ENCODE measurements at places on chromosomes 7 and 10. TPM values are rescaled to one million over a fixed set of nuclear protein-coding genes. Genes with fewer than 3 reads are reported as not detected.
A peak's percentile ranks its signal among the peaks of the same experiment; 100 is the strongest.

The GIMAP6 gene
- 14.6 TPM for polyA plus RNA-seq

The LIPA gene
- polyA plus RNA-seq: 57.6 TPM

The FFAR4 gene
- polyA plus RNA-seq: not detected

DNA sequence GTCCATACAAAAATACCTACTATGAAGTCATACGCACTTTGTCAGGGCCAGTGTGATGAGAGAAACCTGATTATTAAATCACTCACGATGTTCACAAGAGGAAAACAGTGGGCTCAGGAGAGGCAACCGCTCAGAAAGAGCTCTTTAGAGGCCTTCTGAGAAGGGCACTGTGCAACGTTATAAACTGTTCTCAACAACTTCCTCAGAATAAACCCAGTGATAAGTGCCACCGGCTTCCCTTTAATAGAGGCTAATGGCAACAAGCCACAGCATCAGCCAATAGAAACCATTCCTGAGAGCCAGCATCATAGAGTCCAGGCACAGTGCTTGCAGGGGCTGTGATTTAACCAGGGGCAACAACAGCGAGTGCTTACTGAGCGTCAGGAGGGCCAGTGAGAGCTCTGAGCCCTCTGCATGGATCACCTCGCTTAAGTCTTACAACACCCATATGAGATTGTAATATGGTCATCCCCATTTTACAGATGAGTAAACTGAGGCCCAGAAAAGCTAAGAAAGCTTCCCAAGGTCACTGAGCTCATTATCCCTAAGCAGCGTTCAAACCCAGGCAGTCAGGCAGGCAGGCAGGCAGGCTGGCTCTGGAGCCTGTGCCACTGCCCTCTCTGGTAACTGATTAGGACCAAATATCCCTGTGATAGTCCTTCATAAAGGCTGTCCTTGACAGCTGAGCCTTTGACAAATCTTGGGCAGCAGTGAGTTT is 30.9 kb upstream of the ATXN7L1 start:
- DNase-seq: no peak

- no peak for DNase-seq
Measured at GRCh38 chr10:43816351-43817321, 168.0 kb upstream of the ZNF32 start.

DNA sequence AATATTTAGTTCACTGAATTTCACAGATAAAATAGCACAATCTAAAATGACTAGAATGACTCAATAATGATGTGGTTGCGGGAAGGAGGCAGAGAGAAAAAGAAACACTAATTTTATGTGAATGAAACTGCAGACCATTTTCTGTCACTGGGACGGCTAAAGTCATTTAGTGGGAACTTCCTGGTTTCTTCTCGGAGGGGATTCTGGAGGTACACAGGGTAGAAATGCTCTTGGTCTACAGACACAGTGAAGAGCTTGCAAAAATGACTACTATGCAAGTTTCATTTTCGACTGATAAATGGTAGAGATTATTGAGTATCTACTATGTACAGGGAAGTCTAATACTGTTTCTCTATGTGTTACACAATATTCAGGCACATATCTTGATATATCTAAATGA is 63.5 kb upstream of the LRRN3 start:
- no peak for DNase-seq

DNA sequence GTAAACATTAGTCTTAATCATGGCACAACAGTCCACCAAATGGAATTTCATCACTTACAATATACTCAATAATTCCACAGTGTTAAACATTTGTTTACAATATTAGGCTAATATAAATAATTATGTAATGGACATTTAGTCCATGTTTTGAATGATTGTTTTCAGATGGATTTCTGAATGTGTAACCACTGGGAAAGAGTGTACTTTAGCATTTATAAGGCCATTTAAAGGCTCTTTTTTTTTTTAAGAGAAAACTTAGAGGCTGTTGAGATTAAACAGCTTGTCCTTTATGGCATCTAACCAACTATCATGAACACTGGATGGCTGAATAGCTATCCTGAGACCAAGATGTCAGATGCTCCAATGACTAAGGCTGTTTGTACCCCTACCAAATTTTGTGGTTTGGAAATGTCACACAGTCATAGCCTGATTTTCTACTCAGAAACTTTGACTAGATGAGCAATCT is 248.3 kb upstream of the GLI3 start:
- no peak for DNase-seq

DNA sequence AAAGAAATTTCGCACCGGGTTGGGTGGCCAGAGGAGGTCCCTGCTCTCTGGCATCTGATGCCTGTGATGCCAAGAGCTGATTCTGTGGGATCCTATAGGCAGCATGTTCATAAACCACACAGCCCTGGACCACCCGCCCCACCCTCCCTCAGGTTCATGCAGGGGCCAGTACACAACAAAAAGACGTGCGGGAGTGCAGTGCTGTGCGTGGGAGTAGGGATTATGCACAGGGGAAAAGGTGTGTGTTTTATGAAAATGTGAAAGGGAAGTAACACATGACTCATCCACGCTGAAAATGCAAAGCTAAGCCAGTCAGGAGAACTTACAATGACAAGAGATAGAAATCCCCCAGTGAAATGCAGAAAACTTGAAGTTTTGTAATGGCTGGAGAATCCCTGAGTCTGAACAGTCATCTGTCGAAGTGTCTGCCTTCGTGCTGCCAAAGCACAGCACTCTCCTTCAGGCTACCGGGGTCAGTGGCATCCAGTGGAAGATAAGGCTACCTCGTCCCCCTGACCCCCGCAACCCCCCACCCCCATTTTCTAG is 1.1 kb downstream of the KIAA1217 start:
- no peak for DNase-seq

GRCh38 chr7:51034521-51035264 is 252.0 kb upstream of the GRB10 start:
- DNase-seq: no peak

DNA sequence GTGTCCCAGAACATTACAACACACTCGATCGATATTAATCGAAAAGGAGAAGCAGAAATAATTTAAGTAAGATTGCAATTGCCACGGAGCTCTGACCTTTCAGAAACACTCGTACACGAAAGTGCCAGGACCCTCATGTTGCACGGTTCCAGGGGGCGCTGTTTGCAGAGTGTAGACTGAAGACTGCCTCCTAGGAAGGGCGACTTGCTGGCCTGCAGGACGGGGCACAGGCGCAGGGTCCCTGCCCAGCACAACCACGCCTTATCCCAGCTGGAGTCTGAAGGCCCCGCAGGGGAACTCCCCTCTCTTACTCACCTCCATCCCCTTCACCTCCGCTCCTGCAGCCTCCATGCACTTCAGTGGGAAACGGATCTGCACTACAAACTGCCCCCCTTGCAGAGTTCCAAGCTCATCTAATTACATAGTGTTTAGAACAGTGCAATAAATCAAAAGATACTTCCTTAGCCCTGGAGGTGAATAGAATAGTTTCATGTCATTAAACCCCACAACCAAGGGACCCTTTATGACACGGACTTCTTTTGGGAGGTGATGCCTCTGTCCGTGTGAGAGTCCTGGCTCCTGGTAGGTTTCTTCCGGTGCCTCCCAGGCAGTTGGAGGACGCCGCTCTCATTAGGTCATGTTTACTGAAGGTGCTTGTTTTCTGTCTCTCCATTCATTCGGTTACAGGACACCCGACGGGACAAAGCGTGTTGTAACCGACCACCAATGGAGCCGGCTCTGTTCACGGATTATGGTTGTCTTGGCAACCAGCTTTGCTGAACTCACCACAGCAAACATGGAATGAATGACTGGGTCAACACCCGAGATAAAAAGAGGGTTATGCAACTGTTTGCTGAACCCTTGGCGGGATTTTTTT is 262.2 kb downstream of the BAMBI start:
- DNase-seq: peak; percentile 78

DNA sequence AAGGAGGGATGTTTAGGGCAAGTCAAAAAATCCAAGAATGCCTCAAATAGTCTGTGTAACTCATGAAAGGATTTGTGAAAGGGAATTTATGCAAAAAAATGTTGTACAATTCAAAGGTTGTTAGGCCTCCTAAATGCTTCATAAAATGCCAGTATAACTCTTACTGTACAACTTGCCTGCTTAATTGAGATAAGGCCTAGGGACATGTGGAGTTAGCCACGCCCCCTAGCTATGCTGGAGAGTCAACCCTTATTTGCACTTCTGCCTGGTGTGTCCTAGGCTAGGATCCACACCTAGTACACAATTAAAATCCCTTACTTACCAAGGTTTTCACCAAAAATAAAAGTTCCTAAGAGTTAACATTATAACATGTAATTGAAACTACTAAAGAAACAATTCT is 77.2 kb downstream of the ZNF680 start:
- DNase-seq: no peak

DNA sequence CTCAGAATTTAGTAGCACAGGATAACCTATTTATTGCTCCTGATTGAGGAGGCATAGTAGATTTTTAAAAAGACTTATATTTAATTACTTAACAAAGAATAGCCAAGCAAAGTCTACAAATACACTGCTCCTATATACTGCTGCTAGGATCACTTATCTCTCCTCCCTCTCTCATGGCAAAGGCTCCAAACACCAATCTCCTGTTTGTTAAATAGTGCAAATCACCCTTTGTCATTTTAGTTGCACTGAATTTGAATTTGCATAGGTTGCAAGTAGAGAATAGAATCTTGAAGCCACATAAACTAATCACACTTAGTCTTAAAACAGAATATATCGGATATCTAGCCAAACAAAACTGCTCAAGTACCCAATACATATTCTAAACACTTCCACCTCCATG is 219.1 kb upstream of the LRRN3 start:
- no peak for DNase-seq

- no peak for DNase-seq
Measured at GRCh38 chr7:11931307-11931706, 99.3 kb upstream of the THSD7A start.

GRCh38 chr10:48603421-48604038 is 1.3 kb downstream of the ARHGAP22 start:
- DNase-seq: no peak

GRCh38 chr7:64888901-64889685 is 14.0 kb upstream of the ZNF273 start:
- DNase-seq: no peak

DNA sequence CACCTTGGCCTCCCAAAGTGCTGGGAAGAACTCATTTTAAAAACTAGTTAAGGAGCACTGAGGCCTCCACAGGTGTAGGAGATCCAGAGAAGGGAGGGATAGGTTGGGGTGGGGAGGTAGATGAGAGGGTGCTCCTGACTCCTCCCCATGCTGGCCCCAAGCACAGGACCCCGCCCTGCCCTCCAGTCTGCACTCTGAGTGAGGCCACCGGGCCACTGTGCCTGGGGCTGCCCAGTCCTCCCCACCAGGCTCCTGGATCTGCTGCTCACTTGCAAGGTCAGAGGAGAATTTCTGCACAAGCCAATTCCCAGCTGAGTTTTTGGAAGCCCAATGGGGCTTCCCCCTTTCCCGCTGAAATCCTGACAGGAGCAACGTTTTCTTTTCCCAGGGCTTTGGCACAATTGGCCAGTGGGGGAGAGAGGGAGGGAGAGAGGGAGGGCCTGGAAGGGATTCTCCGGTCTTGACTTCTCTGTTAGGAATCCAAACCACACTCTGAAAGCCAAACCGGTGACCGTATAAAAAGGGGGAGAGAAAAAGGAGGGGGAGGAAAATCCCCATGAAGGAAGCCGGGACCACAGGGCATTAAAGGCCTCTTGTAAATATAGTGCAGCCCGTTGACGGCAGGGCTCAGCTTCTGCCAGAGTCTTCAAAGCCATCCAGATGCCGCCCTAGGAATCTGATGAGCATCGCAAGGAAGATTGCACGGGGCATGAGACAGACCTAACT is 116.2 kb downstream of the SH3PXD2A start:
- peak; percentile 59 for DNase-seq

- no peak for DNase-seq
Measured at GRCh38 chr7:12674861-12675260, 12.6 kb upstream of the ARL4A start.

- DNase-seq: no peak
Measured at GRCh38 chr7:69561266-69561960, 36.9 kb upstream of the AUTS2 start.

DNA sequence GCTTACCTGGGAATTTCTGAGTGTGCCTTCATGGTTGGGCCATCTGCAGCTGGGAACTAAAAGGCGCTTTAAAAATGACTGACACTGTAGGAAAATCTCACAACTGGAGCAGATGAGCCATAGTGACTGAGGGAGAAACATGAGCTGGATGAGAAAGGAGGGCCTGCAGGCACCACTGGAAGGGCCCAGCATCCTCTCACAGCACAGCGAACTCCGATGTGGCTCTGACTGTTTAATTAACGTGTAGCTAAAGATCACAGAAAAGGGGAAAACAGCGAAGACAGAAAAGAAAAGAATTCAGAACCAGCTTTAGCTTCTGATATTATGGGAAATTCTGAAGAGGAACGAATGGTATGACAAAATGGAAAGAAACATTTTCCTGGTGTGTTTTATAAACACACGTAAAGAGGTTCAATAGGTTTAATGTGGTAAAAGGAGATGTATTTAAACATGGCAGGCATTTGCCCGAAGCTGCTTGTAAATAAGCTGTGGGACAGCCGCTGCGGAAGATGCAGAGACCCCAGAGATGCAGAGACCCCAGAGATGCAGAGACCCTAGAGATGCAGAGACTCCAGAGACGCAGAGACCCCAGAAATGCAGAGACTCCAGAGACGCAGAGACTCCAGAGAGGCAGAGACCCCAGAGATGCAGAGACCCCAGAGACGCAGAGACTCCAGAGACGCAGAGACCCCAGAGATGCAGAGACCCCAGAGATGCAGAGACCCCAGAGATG is 534.3 kb downstream of the PTPRN2 start:
- DNase-seq: no peak

GRCh38 chr7:25006276-25006675 is 26.3 kb upstream of the OSBPL3 start:
- DNase-seq: no peak
